ENCODE measurements at places on chromosomes 1 and 21. TPM values are rescaled to one million over a fixed set of nuclear protein-coding genes. Genes with fewer than 3 reads are reported as not detected.
A peak's percentile ranks its signal among the peaks of the same experiment; 100 is the strongest.

ANKRD34A gene
- 10.3 TPM for total RNA-seq

DNA sequence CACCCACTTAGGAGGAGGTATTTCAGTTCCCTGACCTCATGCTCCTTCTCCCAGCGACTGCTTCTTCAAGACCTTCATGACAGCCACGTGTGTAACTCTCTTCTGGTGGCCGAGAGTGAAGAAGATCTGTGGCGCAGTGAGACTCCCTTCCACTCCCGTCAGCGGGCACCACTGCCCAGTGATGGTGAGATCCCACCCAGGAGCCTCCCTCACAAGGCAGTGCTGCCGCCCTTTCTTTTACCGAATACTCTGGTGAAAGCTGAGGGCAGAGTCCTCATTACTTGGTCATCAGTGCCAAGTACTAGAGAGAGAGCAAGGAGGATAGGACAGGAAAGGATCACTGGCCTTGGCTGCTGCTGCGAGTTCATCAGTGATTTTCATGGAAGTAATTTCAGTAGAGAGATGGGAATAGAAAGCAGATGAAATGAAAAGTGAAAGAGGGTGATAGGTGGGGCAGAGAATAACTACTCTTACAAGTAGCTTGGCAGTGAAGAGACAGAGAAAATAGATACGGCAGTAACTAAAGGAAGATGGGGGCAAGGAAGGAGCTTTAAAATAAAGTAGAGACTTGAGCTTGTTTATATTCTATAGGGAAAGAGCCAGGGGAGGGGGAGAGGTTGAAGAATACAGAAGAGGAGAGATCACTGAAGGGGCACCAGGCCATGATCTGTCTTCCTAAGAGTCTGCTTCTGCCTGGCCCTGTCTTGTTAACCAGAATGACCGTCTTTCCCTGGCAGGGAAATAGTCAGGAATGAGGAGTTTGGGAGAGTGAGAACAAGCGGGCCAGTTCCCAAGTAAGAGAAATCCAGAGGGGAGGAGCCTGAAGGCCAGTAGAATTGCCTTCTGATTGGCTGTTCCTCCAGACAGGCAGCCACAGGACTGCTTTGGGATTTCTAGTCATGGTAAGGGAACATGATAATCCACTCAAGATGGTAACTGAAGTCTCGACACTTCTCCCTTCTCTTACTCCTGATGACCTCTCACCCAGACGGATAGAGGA lies 18.3 kb downstream of the HYI start:
- DNase-seq, result no peak

- peak; percentile 26 for DNase-seq
Observed at GRCh38 chr1:231931846-231932454, 305.4 kb downstream of the DISC1 start.

- DNase-seq, result no peak
Observed at GRCh38 chr1:78153092-78153736, 107.4 kb downstream of the GIPC2 start.

OR6K3 gene
- not detected for total RNA-seq

TINAGL1 gene
- total RNA-seq, result not detected

DNA sequence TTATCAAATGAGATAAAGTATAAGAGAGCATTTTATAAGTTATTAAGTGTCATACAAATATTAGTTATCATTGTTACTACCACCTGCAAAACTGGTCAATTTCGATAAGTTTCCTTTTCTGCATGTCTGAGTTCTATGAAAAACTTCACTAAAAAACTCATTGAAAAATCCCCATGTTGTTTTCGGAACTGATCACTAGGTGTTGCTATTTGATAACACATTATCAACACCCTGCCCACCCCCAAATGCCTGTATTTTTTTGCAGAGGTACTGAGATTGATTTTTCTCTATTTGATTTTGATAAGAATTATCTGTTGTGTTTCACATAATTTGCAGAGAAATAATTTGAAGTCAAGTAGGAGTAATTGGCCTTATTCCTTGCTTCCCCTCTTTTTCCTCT lies 22.1 kb upstream of the DISP1 start:
- no peak for DNase-seq

ADAMTS1 gene
- total RNA-seq, result 0.06 TPM

GRCh38 chr21:42218836-42219605 lies at the start of gene ABCG1:
ABCG1 (plus strand) TSS chr21:42219140; CDS start chr21:42219263, 123 bp downstream.
- DNase-seq, result peak; percentile 73

DNA sequence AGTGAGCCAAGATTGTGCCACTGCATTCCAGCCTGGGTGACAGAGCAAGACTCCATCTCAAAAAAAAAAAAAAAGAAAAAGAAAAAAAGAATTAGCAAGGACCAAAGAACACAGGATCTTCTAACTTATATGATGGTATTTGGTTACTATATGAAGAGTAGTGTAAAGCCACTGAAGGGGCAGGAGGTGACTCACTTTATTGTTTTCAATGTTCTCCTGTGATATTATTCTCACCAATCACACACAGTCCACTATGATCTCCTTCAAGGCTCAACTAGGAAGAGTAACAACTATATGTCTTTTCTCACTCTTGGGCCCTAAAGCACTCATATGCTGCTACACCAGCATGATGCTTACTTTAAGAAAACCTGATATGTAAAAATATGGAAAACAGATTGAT lies 26.7 kb downstream of the RC3H1 start:
- DNase-seq, result no peak

- DNase-seq, result no peak
Observed at GRCh38 chr1:39001516-39002421, 10.7 kb downstream of the AKIRIN1 start.

IL19 gene
- not detected for total RNA-seq

DNA sequence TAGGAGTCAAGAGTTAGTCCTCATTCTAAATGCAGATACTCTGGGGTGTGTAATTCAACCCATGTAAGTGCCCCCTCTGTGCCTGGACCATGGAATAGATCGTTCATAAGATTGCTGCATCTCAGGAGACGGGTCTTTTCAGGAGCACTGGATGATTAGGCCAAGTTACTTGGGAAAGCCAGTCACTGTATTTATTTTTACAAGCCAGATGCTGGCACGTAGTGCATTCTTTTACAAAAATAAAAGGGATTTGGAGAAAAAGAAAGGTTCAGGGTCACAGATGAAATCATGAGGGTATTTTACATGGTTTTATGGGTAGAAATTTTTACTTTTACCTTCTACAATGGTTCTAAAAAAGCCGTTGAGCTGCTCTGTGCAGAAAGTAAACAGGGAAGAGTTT lies 102.6 kb upstream of the UBE2U start:
- no peak for DNase-seq

DNA sequence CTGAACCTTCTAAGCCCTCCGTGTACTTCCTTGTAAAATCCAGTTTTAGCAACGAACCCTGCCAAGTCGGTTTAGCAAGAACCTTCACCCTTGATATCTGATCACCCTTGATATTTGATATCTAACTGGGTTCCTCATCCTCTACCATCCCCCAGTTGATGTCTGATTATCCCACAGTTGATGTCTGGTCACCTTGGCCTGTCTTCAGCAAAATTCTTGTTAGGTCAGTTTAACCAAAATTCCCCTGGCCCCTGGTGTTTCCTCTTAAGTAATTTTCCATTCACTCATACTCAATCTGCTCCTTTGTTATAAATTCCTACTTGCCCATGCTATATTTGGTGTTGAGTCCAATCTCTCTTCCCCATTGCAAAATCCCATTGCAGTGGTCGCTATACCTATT lies 114.5 kb upstream of the ZNHIT6 start:
- DNase-seq, result no peak

RUNX3 gene
- 144 TPM for total RNA-seq

DNA sequence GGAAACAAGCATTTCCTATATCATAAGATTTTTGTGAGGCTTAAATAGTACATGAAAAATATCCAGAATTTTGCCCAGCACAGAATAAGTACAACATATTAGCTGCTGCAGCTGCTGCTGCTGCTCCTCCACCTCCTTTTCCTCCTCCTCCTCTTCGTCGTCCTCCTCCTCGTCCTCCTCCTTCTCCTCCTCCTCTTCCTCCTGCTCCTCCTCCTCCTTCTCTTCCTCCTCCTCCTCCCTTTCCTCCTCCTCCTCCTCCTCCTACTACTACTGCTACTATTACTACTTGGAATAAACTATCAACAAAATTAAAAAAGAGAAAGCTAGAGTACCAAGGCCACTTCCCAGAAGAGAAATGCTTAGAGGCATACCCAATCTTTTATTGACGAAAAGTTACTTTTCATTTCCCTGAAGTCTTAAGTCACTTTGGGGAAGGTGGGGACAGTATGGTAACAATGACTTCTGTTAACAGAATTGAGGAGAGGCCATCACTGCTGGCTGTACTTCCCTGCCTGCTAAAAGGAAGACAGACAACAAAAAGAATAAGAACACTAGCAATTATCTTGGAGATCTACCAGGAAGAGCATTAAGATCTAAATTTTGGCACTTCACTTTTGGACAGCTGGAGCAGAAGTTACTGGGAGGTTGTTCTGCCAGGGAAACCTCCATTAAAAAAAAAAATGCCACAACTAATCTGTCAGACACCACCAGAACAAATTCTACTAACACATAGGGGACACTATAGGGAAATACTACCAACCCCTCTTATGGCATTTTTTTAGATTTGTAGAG lies 7.1 kb downstream of the DENND1B start:
- DNase-seq, result no peak

- DNase-seq, result no peak
Observed at GRCh38 chr21:36783612-36784374, 84.9 kb downstream of the SIM2 start.

ELAVL4 gene
- not detected for total RNA-seq

RGS4 gene
- not detected for total RNA-seq

SYT6 gene
- not detected for total RNA-seq

PRKACB gene
- total RNA-seq, result 43.2 TPM

OR2L5 gene
- total RNA-seq, result not detected

DNA sequence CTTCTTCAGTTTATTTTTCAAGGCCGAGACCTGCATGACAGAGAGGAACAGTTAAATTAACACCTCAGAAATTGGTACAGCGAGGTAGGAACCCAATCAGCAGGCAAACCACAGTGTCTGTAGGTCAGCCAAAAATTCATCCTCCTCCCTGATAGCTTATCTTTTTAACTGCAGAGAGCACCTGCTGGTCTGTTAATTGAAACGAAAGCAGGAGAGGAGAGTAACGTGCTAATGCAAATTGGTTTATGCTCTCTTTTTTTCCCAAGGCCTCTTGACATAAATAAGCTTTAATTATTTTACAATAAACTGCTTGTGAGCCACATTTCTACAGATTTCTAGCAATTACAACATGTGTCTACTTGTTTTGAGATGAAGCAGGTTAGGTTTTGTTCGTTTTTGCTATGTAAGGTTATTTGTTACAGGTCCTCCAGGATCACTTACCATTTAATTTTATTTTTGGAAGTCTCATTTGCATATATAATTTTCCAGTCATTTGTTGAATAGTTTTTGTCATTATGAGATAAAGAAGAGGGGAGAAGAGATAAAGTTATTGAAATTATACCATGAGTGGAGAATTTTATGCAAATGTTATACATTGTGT lies 179.9 kb downstream of the DENND1B start:
- DNase-seq, result no peak

REN gene
- not detected for total RNA-seq

SPRR2B gene
- not detected for total RNA-seq

DNA sequence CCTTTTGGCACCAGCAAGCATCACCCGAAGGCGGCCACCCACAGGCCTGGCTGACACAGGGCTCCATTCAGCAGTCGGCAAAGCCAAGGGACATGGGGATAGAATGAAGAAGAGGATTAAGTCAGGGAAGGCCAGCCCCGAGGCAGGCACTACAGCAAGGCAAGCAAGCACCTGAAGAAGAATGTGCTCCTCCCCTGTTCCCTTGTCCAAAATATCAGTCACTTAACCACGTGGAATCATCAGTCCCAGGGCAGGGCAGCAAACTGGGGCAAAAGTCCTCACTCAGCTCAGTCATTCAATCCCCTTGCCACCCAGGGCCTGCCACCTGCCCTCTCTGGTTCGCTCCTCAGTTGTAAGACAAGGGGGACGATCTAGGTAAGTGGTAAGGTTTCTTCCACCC lies 9.3 kb downstream of the KANK4 start:
- DNase-seq, result no peak

S100A14 gene
- not detected for total RNA-seq

- no peak for DNase-seq
Observed at GRCh38 chr1:18352636-18353265, 128.0 kb upstream of the KLHDC7A start.

GRCh38 chr1:63134501-63135173 lies 187.7 kb upstream of the FOXD3 start:
- DNase-seq, result no peak

DNA sequence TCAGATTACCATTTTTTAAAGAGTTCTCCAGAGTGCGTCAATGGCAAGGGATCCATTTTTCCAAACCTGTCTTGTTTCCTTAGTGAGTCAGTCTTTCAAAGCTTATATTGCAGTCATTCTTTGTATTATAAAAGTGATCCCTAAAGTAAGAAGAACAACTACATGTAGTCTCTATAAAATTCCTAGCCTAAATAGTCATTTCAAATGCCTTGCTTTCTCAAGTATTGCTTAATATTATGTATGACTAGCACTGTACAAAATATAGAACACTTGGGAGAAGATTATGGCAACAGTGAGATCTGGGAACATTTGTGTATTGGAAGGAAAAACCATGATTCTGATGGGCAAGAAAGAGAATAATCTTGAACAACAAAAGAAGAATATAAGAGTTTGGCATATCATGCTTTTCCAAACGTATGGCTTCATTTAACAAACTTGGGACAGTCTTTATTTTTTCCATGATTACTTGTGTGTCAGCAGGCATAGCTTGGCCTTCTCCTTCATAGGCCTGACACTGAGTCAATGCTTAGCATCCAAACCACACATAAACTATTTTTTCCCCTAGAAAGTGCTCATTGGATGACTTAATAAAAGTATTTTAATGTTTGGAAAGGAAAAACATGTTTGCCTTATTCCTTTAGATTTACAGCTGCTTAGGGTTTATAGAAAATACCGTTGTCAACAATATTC lies 547.4 kb downstream of the LTN1 start:
- DNase-seq, result no peak

GRCh38 chr1:210378736-210379135 lies 50.0 kb downstream of the HHAT start:
- no peak for DNase-seq

SLAMF1 gene
- 39.8 TPM for total RNA-seq

DNA sequence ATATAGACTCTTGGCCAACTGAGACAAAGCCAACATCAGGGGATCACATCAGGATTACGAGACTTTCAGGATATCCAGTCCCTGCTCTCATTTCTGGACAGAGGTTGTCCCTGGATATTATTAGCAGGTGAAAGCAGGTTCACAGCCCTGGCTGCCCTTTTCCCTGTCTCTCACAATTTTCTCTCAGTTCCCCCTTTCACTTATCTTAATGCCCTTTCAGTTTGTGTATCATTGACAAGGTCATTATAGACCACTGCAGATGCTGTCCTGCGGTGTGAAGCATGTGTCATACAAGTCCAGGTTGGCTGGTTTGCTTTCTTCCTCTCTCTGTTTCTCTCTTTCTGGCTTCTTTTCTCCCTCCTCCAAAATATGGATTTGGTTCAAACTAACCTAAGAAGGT lies 2.1 kb upstream of the KLHDC9 start:
- DNase-seq, result no peak

TMPRSS3 gene
- total RNA-seq, result 49.1 TPM

DNA sequence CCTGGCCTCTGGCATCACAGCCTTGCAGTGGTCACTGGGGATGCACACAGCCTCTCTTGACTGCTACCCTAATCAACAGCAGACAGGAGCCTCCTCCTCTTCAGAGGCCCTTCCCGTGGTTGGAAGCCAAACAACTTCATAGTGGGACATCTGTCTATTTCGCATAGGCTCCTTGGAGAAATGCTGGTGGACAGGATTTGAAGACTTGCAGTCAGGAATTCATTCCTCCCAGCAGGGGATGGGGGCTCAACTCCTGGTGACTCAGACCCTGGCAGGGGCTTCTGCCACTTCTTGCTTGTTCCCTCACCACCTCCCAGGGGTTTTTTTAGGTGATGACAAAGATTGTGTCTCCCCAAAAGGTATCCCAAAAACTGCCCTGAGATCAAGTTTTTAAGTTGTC lies 191.7 kb upstream of the CAMK1G start:
- DNase-seq, result no peak

ARMH1 gene
- 139 TPM for total RNA-seq

IQCC gene
- total RNA-seq, result 5.0 TPM

Measured in activated naive CD8-positive, alpha-beta T cell treated with anti-CD3 and anti-CD28 coated beads for 36 hours (primary cell).